ENCODE measurements at places on chromosomes 13 and 19. TPM values are rescaled to one million over a fixed set of nuclear protein-coding genes. Genes with fewer than 3 reads are reported as not detected.

GRCh38 chr19:31676271-31677004, 327.2 kb upstream of the TSHZ3 start:
- DNase-seq = no peak

- DNase-seq = no peak
Observed at GRCh38 chr13:71214821-71215220, 652.2 kb downstream of the DACH1 start.

The PCSK4 gene
- total RNA-seq = 2.5 TPM

The SIGLEC5 gene
- total RNA-seq = not detected

The NLRP11 gene
- total RNA-seq = not detected

The IGFL1 gene
- not detected for total RNA-seq

The LGALS16 gene
- not detected for total RNA-seq

The TDRD12 gene
- total RNA-seq = 0.40 TPM

The FOSB gene
- 3.7 TPM for total RNA-seq
